Stomach (tissue), 19 donors: ENCODE measurements at places on chromosomes 7 and 10. TPM values are rescaled to one million over a fixed set of nuclear protein-coding genes. Genes with fewer than 3 reads are reported as not detected.

The UNC5B gene
- total RNA-seq, result 5.8 TPM

The CFAP69 gene
- total RNA-seq, result 0.87 TPM

The MINDY4 gene
- total RNA-seq, result 6.4 TPM

The GNAI1 gene
- 36.6 TPM for total RNA-seq

The ADAP1 gene
- total RNA-seq, result 169 TPM

The CALML5 gene
- not detected for total RNA-seq
